ENCODE measurements at places on chromosomes 16 and 17. TPM values are rescaled to one million over a fixed set of nuclear protein-coding genes. Genes with fewer than 3 reads are reported as not detected.

The CYB561 gene
- polyA plus RNA-seq: 46.1 TPM

The TAT gene
- 0.07 TPM for polyA plus RNA-seq

The HOXB8 gene
- polyA plus RNA-seq: 65.2 TPM

The ZP2 gene
- not detected for polyA plus RNA-seq

The UTS2R gene
- not detected for polyA plus RNA-seq

The SYT17 gene
- polyA plus RNA-seq: 8.2 TPM

The PLSCR3 gene
- polyA plus RNA-seq: 39.1 TPM

The SULT1A4 gene
- 3.4 TPM for polyA plus RNA-seq

The AXIN2 gene
- polyA plus RNA-seq: 5.6 TPM

The EXOC3L1 gene
- 3.0 TPM for polyA plus RNA-seq

The CA5A gene
- polyA plus RNA-seq: 0.54 TPM

The ANKRD40CL gene
- not detected for polyA plus RNA-seq

The KRTAP1-5 gene
- polyA plus RNA-seq: not detected

The TVP23A gene
- 1.1 TPM for polyA plus RNA-seq

The CTRB1 gene
- not detected for polyA plus RNA-seq

The SMTNL2 gene
- polyA plus RNA-seq: 3.6 TPM

The KRTAP2-2 gene
- not detected for polyA plus RNA-seq

The OSBPL7 gene
- polyA plus RNA-seq: 6.6 TPM

The CCL4L2 gene
- not detected for polyA plus RNA-seq

The FBXW10 gene
- polyA plus RNA-seq: not detected

The TAOK2 gene
- 45.4 TPM for polyA plus RNA-seq

The ABCC6 gene
- polyA plus RNA-seq: 0.51 TPM

The IRX5 gene
- 7.9 TPM for polyA plus RNA-seq

The KRT9 gene
- polyA plus RNA-seq: not detected

The HS3ST6 gene
- polyA plus RNA-seq: 1.2 TPM

The CIITA gene
- polyA plus RNA-seq: 0.75 TPM

The CDK10 gene
- polyA plus RNA-seq: 34.8 TPM

The ASPHD1 gene
- 115 TPM for polyA plus RNA-seq

The TMEM238L gene
- polyA plus RNA-seq: not detected

The CCL4 gene
- 0.80 TPM for polyA plus RNA-seq
